Kidney capillary endothelial cell (primary cell): ENCODE measurements at places on chromosomes 6 and 20.
A peak's percentile ranks its signal among the peaks of the same experiment; 100 is the strongest.

- peak; percentile 17 for DNase-seq
Observed at GRCh38 chr6:1047981-1048541, 263.8 kb upstream of the FOXQ1 start.

DNA sequence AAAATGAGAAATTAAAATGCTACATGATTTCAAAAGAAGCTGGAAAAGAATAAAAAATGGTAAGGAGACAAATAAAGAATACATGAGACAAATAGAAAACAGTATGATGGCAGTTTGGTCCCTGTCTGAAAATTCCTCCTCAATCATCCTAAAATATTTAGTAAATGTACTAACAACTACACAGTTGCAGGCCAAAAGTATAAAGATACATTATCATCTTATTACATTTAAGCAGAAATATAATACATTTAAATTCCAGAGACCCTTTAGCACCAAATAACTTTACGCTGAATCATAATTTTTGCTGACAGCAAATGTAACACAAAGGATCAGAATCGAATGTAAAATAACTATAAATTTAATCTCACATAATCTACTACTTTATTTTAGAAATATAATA, 4.4 kb downstream of the HMGCLL1 start:
- no peak for DNase-seq

DNA sequence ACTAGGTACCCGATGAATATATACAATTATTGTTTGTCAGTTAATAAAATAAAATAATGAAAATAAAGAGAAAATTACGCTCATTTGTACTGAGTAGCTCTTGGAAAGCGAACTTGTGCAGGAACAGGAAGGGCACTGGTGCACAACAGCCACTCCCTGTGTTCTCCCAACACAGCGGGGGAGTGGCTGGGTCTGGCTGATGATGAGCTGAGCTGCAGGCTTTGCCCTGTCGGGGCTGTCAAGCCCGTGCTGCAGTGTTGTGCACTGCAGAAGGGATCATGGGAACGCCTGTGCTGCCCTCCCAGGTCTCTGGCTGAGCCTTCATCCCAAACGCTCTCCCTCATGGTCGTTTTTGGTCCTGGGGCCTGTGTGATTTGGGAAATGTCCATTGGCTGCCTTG, 131.7 kb upstream of the MAP3K4 start:
- DNase-seq = no peak

DNA sequence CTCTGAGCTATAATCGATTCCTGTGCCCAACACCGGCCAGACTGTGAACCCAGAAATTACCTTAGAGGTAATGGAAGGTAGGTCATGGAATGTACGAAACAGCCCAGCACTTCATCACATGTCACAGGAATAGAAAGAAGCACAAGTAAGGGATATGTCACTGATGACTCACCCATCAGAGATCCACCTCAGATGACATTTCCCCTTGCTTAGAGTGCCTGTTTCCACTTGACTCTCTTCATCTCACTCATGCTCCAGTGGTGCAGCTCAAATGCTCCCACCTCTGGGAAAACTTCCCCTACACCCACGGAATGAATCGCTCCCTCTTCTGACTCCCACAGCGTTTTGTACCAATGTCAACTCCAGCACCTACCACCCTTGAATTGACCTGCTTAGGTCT, 381.6 kb upstream of the CNR1 start:
- no peak for DNase-seq

- DNase-seq = peak; percentile 34
Observed at GRCh38 chr6:111482188-111482958, 645 bp downstream of the REV3L start.

DNA sequence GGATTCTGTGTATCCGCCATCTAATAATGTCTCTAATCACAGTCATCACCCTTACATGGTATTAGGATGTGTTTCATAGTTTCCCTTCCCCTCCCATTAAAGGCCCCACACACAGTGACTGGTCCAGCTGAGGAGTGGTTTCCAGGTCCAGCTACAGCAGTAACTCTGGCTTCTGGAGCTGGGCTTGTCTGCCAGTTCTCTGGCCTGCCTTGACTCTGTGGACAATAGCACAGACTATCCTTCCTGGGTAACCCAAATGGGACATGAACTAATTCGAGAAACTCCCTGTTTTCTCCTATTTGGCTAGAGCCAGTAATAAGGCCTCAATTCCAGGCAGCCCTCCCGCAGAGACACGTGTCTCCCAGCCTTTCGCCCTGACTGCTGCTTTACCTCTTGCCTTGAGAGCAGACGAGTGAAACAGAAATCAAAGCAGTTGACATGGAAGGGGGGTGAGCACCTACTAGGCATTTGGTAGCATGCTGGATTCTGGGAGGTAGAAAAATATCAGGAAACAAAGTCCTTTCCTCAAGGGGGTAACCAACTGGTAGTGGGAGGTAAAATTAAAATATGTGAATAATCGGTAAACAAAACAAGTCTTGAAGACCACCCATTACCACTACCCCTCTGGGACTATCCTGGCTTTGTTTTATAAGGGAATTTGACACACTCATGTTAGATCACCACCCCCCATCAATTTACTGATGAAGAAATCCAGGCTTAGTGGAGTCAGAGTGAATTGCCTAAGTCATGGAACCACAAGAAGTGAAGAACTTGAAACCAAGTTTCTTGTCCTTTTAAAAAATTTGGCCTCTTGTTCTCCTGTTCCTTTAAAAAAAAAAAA, 1.2 kb downstream of the TRAF3IP2 start:
- peak; percentile 72 for DNase-seq

GRCh38 chr6:13437218-13437996, 50.0 kb downstream of the GFOD1 start:
- DNase-seq = no peak

- no peak for DNase-seq
Observed at GRCh38 chr20:13681248-13682125, 42.8 kb upstream of the TASP1 start.
